ENCODE measurements at places on chromosomes 13 and 19. TPM values are rescaled to one million over a fixed set of nuclear protein-coding genes. Genes with fewer than 3 reads are reported as not detected.

DNA sequence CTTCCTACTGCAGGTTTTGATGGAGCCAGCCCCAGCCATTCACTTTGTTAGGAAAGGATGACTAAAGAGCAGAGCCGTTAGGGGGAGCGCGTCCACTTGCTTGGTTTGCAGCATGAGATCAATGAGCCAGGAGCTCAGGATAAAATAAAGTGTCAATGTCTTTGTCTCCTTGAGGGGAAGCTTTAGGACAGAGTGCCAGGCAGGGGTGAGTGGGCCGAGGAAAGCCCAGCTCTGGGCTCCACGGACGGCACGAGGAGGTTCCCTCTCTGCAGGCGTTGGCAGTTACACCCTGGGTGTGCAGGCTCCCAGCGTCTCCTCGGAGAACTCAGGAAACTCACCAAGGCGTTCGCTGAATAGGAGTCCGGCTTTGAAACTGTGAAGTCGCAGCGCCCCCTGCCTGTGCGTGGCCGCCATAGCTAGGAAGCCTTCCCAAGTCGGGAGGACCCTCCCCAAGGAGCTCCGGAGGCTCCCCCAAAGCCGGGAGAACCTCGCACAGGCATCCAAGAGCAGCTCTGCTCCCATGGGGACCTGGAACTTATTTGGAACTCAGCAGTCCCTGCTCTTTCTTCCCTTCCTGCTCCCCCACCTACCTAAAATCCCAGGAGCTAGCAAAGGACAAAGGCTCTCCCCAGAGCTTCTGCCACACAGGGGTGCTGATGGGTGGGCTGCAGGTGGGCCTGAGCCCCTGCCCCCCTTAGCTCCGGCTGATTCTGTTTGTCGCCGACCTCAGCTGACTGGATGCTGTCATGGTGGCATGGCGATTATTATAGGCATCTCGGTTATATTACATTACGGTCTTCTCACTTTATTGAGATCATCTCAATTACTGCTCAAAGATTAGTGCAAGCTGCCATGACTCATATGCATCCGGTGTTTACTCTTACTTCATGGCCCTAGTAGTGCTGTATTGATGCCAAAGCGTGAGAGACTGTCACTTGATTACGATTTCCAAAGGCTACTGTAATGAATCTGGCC lies 34.4 kb downstream of the GSX1 start:
- peak; percentile 76 for DNase-seq
- H3K27me3 ChIP-seq, result peaks cover 89% of the 10 kb centered on the region
- no peak overlapping the region for H3K4me3 ChIP-seq
- H3K4me1 ChIP-seq, result no peaks in the 10 kb centered on the region

- H3K27me3 ChIP-seq, result no peaks in the 10 kb centered on the region
- H3K4me3 ChIP-seq, result no peak overlapping the region
- no peak for DNase-seq
- no peaks in the 10 kb centered on the region for H3K36me3 ChIP-seq
- no peaks in the 10 kb centered on the region for H3K4me1 ChIP-seq
Measured at GRCh38 chr13:35854286-35854685, 276.9 kb downstream of the DCLK1 start.

DNA sequence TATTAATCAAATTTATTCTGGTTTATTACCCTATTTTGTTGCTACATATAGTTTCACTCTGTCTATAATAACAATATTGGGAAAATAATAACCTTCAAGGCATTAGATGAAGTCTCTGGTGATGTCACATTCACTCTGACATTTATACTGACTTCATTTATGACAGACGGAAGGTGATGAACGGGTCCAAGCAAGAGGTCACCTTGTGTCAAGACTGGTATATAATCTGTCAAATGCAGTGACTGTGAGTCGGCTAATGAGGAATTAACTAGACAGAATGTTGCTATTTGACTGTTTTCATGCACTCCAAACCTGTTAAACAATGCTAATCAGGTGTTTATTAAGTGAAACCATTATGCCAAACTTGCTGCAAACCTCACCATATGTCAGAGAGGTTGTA lies 800.5 kb upstream of the KLHL1 start:
- no peak for DNase-seq
- H3K36me3 ChIP-seq, result no peaks in the 10 kb centered on the region
- no peak overlapping the region for H3K4me3 ChIP-seq

DNA sequence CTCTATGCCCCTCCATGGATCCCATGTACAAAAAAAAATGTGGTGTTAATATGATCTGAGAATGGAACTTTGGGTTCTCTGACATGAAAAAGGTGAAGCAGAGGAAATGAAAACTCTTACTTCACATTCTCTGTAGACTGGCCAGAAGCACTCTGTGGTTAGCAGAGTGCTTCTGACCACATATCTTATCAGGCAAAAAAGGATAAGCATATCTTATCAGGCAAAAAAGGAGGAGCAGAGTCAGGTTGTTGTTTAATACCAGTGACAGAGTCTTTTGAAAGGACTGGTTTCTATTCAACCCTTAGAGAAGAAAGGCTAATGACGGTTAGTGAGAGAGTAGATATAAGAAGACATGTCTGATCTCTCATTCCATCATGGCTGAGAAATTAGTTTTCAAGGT lies 1404.8 kb downstream of the SLITRK1 start:
- H3K4me1 ChIP-seq, result no peaks in the 10 kb centered on the region
- no peaks in the 10 kb centered on the region for H3K27me3 ChIP-seq
- H3K4me3 ChIP-seq, result no peak overlapping the region
- DNase-seq, result no peak
- H3K27ac ChIP-seq, result no peak overlapping the region

GRCh38 chr13:78867655-78868054 lies 208.7 kb upstream of the OBI1 start:
- DNase-seq, result no peak
- H3K4me3 ChIP-seq, result no peak overlapping the region
- H3K27me3 ChIP-seq, result no peaks in the 10 kb centered on the region
- no peak overlapping the region for H3K27ac ChIP-seq
- H3K36me3 ChIP-seq, result no peaks in the 10 kb centered on the region

GRCh38 chr13:93270769-93271742 lies 44.4 kb downstream of the GPC6 start:
- no peak overlapping the region for H3K4me3 ChIP-seq
- no peak for DNase-seq
- no peaks in the 10 kb centered on the region for H3K27me3 ChIP-seq
- H3K4me1 ChIP-seq, result no peaks in the 10 kb centered on the region
- no peaks in the 10 kb centered on the region for H3K36me3 ChIP-seq

GRCh38 chr19:2246801-2247361 lies 2.2 kb upstream of the AMH start:
- H3K27me3 ChIP-seq, result peaks cover 28% of the 10 kb centered on the region
- DNase-seq, result peak; percentile 73
- H3K36me3 ChIP-seq, result peaks cover 37% of the 10 kb centered on the region
- no peak overlapping the region for H3K27ac ChIP-seq

DNA sequence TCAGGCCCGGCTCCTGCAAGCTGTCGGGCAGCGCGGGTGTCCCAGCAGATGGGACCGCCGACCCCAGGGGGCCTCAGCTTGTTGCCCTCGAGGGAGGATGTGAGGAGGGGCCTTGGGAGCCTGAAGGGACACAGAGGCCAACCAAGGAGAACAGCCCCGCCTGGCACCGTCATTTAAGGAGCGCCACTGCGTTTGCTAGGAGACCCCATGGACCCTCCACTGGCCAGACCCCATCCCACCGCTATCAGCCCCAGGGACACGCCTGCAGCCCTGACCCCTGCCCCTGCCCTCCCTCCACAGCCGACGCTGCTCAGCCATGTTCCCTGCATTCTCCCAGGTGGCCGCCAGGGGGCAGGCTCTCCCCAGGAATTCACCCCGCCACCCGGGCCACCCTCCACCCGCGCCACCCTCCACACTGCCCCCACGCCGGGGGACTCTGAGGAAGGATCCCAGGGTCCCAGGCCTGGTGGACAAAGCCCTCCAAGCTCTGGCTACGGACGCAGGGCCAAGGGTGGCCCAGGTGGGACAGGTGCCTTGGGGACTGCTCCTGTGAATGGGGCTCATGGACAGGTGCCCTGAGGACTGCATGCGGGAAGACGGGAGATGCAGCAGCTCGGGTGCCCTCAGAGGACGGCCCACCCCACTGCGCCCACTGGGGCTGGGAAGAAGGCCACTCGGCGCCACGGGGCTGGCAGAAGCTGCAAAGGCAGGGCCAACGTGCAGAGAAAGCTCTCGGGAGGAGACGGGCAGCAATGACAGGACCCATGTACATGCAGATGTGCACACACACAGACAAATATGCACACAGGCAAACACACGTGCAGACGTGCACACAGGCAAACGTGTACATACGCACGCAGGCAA lies 34.4 kb downstream of the PIP5K1C start:
- no peak overlapping the region for H3K4me3 ChIP-seq
- H3K4me1 ChIP-seq, result peaks cover 57% of the 10 kb centered on the region
- H3K36me3 ChIP-seq, result no peaks in the 10 kb centered on the region
- peak; percentile 80 for DNase-seq
- no peaks in the 10 kb centered on the region for H3K27me3 ChIP-seq

GRCh38 chr13:80473695-80474094 lies 132.8 kb upstream of the SPRY2 start:
- H3K4me1 ChIP-seq, result peaks cover 46% of the 10 kb centered on the region
- no peak for DNase-seq
- H3K27ac ChIP-seq, result no peak overlapping the region
- H3K36me3 ChIP-seq, result no peaks in the 10 kb centered on the region
- no peaks in the 10 kb centered on the region for H3K27me3 ChIP-seq

- H3K36me3 ChIP-seq, result peaks cover 6% of the 10 kb centered on the region
- no peak overlapping the region for H3K27ac ChIP-seq
- DNase-seq, result no peak
- peaks cover 45% of the 10 kb centered on the region for H3K4me1 ChIP-seq
- H3K27me3 ChIP-seq, result no peaks in the 10 kb centered on the region
Measured at GRCh38 chr13:97353927-97354675, 79.9 kb upstream of the RAP2A start.

DNA sequence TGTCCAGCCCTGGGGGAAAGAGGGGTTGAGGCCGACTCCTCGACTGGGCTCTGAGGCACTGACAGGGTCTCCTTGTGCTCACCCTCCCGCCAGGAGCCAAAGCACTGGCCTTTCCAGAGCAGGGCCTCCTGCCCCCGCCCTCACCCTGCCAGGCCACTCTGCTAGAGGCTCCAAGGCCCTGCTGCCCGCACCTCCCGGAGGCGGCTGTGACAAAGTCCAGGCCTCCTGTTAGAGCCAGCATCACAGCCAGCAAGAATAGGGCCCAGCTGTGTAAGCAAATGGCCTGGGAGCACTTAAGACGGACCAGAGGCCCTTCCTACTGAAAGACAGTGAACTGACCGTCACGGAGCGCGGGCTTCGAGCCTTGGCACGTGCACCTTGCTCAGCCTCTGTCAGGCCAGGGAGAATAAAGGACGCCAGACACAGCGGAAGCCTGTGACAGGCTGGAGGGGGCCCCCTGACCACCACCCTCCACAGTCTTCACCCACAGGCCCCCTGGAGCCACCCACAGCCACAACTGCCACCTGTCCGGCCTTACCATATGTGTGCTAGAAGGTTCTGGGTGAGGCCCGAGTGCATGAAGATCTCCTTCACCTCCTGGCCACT lies 50.9 kb downstream of the EPS15L1 start:
- H3K27ac ChIP-seq, result peak overlapping the region; percentile 79
- DNase-seq, result peak; percentile 77
- H3K4me1 ChIP-seq, result peaks cover 27% of the 10 kb centered on the region
- no peaks in the 10 kb centered on the region for H3K27me3 ChIP-seq
- H3K4me3 ChIP-seq, result no peak overlapping the region

DNA sequence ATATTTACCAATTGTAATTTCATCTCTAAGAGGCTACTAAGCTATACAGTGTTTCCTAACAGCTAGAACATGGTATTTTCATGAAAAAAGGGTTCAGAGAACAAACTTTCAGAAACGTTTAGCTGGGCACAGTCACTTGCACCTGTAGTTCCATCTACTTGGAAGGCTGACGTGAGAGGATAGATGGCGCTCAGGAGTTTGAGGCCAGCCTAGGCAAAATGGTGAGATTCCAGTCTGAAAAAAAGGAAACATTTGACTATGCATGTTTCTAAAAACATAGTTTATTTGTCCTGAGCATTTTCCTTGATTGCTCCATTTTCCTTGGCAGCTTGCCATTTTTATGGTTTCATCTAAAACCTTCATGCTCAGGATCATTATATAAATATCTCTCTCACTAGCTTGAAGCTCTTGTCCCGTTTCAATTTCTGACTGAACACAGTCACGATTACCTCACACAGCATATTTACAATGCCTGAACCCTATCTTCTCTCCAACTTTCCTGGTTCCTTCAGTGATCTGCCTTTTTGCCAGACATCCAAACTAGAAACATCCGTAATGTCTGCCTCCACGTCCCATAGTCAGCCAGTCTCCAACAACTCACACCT lies 200.8 kb downstream of the RGCC start:
- H3K36me3 ChIP-seq, result no peaks in the 10 kb centered on the region
- no peak for DNase-seq
- H3K27me3 ChIP-seq, result no peaks in the 10 kb centered on the region

DNA sequence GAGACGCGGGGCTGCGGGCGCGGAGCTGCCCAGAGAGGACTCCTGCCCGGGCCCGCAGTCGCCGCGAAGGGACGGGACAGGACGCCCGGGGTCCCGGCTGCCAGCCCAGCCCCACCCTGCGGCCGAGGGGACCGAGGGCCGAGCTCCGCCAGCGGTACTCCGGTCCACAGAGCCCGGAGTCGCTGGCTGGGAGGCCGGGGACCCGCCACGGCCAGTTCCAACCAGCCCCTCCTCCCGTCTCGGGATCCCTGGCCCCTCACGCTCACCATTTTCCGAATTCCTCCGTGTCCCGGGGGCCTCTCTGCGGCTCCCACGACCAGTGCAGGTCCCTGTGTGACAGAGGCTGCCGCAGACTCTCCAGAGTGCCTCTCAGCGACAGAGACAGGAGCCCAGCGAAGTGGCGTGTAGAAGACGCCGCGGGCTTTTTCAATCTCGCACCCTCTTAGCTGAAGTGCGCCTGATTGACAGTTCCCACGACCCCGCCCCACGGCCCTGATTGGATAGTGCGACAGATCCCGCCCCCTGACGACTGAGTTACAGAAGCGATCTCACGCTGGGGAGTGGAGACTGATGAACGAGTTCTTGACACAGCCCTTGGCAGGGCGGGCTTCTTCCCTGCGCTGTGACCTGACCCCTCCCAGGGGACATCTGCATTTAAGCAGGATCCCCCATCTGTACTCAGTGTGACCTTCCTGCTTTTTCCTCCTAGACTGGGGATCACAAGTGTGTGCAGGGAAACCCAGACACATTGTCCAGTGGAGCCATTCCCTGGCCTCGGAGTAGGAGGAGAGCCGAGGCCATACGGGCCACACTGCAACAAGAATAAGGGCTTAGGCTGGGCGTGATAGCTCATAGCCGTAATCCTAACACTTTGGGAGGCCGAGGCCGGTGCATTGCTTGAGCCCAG lies 44.0 kb downstream of the ZNF823 start:
- H3K4me3 ChIP-seq, result peak overlapping the region; percentile 93
- peak overlapping the region; percentile 42 for H3K27ac ChIP-seq
- H3K4me1 ChIP-seq, result peaks cover 10% of the 10 kb centered on the region
- no peaks in the 10 kb centered on the region for H3K36me3 ChIP-seq
- DNase-seq, result peak; percentile 97

Gene FCER2
- 0.13 TPM for polyA plus RNA-seq

Gene HCST
- polyA plus RNA-seq, result 17.6 TPM

Gene TMEM238
- polyA plus RNA-seq, result 0.06 TPM

Gene FXYD1
- polyA plus RNA-seq, result 251 TPM

Gene PTGIR
- 5.5 TPM for polyA plus RNA-seq

Gene HNRNPM
- polyA plus RNA-seq, result 123 TPM

Gene FGF22
- polyA plus RNA-seq, result 0.44 TPM

Gene FXYD7
- polyA plus RNA-seq, result 0.10 TPM

Gene PDCD2L
- polyA plus RNA-seq, result 15.3 TPM

Gene ERICH4
- polyA plus RNA-seq, result 0.10 TPM

Data from heart right ventricle (tissue), 16 donors.